ENCODE measurements at places on chromosomes 2 and 18.

DNA sequence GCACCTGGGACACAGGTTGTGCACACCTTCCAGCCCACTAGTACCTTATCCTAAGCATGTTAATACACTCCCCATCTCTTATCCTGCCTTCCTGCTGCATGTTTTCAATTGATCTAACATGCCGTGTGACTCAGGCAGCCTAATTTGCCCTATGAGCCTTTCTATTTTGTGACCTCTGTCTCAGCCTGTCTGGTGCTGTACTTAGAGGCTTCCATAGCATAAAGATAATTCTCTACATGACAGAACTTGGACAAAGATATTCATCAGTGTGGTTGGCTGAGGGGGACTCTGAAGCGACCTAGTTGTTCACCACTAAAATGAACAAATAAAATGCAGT lies 8.6 kb upstream of the TMEM37 start:
- DNase-seq: no peak

DNA sequence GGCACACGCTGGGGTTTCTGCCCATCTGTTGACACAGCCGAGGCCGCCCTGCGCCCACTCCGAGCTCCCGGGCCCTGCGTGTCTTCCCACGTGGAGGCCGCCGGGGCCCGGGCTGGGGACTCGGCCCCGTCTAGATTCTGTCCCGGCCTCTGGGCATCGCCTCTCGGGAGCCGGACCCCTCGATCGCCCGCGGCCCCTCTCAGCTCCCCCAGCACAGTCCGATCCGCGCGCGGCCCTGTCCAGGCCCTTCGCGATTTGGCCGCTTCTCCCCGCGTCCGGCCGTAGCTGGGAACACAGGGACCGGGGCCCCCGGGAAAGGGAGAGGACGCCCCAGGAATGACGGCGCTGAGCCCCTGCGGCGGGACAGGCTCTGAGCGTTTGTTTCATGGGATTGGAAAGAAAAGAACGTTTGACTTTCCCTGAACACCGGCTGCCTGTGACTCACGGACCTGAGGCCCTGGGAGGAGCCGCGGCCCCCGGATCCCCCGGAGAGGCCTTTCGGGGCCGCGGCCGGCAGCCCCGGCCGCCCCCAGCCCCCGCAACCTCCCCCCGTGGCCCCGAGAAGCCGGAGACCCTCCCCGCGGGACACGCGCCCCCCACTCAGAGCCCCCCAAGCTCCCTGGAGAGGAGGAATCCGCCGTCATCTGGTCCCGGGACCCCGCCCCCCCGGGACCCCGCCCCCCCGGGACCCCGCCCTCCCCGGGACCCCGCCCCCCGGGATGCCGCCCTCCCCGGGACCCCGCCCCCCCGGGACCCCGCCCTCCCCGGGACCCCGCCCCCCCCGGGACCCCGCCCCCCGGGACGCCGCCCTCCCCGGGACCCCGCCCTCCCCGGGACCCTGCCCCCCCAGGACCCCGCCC lies 62.7 kb upstream of the CTDP1 start:
- no peak for DNase-seq

DNA sequence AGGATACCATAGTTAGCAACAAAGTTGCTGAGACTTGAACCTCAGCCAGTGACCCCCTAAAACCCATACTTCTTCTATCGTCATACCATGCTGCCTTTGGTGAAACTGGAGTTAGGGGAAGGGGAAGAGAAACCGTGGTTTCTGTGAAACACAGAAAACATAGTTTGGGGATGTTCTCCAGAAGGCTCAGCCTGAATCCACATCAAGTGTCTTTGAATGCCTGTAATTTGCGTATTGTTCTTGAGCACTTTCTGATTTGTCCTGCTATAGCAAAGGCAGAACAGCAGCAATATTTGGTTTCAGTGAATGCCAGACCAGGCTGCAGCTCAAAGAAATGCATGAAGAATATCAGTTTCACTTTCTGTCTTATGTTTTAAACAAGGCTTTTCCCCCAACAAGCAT lies 258.7 kb downstream of the TTC32 start:
- DNase-seq: no peak

DNA sequence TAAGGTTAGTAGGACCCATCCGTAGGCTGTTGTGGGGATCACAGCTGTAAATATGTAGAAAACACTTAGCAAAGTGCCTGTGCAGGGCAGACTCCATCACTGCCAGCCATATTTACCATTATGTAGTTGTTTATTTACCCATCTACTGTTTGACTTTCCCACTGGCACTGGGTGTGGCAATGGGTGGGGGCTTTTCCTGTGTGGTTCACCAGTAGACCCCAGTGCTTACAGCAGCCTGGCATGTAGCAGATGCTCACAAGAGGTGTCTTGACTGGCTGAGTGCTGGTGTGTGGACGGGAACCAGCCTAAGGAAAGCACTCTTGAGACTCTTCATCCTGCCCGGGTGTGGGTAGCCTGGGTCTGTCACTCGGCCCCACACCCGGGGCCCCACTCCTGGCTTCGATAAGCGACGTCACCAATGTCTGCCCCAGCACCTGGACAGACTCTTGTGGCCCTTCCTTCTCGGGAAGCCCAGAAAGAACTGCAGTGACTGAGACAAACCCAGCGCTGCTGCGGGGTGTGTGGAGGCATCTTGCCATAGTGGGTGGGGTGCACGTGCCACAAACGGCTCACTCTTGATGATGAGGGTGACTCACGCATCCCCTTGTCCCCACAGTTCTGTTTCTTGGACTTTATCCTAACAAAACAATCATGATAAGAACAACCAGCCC lies 78.3 kb downstream of the HDAC4 start:
- no peak for DNase-seq

DNA sequence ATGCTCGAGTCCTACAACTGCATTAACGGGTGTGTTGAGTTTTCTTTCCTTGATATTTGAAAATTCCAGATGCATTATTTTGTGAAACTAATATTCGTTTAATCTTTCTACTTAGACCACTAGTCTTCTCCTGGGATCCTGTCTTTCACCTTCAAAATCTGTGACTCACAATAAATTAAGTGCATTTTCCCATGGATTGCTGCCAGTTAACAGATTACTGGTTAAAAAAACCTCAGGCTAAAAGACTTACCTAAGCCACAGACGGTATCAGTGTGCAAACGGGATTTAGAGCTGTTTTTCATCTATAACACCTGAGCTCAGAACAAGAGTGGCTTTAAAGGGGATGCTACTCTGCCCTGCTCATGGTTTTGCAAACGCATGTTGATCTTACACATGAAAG lies 10.2 kb downstream of the FECH start:
- DNase-seq: no peak

DNA sequence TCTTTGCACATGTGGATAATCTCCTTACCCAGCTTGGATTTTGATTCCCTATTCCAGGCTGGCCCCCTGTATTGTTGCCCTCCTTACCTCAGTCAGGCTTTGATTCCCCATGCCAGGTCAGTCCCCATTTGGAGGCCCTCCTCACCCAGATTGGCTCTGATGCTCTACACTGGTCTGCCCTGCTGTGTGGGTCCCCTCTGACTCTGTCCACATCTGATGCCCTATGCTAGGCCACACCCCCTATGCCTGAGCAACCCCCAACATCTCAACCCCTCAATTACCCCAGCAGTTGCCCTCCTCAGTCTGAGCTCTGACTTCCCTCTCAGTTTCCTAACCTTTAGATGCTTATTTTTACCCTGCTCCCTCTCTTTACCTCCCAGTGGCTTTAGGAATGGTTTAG lies 89.4 kb downstream of the UBR3 start:
- DNase-seq: no peak

DNA sequence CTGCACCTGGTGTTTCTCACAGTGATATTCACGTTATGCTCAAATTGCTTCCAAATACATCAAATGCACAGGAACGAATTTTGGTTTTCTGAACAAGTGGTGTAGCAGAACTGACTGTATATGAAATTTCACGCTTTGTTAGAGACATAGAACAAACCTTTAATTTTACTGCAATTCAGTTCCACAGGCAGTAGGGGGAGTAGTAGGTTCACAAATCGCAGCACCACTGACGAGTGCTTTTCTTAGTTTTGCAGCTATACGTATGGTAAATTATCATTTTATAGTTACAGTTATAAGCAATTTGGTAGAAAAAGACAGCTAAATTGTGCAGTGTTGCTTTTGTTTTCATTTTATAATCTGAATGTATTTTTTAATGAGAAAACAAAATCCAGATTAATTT lies 113.3 kb downstream of the KIAA1328 start:
- DNase-seq: peak; percentile 44

DNA sequence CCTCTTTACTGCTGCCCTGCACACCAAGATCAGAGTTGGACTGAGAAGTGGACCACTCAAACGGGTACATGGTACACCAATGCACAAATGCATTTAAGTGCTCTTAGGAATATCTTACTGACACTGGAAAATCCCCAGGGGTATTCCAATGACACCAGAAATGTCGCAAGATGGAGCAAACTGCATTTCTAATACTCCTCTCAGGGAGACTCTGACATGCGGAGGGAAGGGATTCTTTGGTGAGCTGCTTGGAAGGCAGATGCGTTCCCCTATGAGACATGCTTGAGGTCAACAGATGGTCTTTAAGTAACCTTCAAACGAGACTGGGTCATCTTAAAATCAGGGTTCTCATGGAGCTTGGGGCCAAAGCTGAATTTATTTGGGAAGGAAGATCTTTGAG lies 521.8 kb upstream of the TCF4 start:
- DNase-seq: no peak

DNA sequence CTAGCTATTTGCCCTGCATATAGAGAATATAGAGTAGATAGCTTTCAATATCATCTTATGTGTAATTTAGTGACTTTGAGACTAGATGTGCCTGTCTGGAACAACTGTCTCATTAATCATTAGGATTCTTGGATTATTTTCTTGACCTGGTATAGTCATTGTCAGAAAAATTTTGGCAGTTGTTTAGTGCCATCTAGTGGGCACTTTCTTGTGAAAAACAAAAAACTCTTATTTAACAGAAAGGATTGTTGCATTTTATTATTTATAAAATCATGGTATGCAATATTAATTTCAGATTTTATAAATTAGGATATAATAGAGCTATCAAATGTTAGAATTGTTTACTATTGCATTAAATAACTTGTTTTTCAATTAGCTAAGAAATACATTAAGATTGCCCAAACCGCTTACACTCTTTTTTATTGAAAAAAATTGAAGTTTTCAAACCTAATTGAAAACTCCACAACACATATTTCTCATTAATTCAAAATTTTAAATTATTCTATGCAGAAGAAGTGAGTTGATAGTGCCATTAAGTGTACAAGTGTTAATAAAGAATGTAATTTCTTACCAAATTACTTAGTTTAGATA lies 80.3 kb downstream of the DYNAP start:
- DNase-seq: peak; percentile 52

- DNase-seq: peak; percentile 65
Observed at GRCh38 chr2:160406591-160407392, 86.8 kb downstream of the RBMS1 start.

GRCh38 chr18:2417861-2418610 lies 153.3 kb downstream of the METTL4 start:
- DNase-seq: no peak

- DNase-seq: no peak
Observed at GRCh38 chr18:51957001-51957400, 383.0 kb upstream of the DCC start.

- no peak for DNase-seq
Observed at GRCh38 chr2:212015588-212015987, 523.0 kb downstream of the ERBB4 start.

DNA sequence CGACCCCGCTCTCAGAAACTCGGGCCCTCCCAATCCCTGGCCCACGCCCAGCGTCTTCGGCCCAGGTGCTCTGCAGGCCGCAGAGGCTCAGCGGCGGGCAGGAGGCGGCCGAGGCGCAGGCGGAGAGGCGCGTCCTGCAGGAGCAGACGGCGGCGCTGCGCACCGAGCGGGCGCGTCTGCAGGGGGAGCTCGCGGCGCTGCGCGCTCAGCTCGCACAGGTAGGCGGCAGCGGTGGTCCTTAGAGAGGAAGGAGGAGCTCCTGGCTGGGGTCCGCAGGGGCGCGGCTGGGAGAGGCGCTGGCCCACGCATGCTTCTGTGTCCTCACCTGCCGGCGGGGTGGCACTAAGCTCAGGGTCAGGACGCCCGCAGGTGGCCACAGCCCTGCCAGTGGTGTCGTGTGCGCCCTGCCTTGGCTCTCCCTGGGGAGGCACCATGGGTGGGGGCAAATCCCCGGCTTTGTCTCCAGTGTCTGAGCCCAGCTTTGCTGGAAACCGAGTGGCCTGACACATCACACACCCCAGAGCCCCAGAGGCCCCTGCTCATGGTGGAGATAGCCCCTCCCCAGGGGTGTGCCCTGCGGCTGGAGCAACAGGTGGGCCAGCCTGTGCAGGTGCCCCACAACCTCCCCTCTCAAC lies 14.9 kb upstream of the SNED1 start:
- peak; percentile 37 for DNase-seq

Data from kidney capillary endothelial cell (primary cell).